ENCODE measurements at places on chromosomes 6 and 20. TPM values are rescaled to one million over a fixed set of nuclear protein-coding genes. Genes with fewer than 3 reads are reported as not detected.

Gene NSFL1C
- 23.1 TPM for total RNA-seq

Gene HLA-DQA1
- 10.4 TPM for total RNA-seq

DNA sequence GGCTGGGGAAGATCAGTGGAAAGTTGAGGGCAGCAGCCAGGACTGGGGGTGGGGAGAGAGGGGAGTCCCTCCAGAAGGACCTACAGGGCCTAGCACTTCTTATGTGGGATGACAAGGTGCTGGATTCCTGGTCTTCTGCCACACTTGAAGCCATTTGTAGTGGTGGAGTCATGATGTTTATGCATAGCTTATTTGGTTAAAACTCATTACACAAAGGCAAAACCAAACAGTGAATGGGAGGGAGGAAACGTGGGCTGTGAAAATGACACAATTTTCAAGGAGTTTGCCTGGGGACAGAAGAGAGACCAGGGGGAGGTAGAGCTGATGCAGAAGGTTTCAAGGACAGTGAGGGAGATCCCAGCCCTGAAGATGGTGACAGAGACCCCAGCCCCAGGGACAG, 50.8 kb downstream of the DACT2 start:
- no peaks in the 10 kb centered on the region for H3K36me3 ChIP-seq
- H3K27ac ChIP-seq = no peak overlapping the region
- no peak overlapping the region for H3K4me3 ChIP-seq

- DNase-seq = no peak
- H3K4me1 ChIP-seq = peaks cover 34% of the 10 kb centered on the region
- H3K4me3 ChIP-seq = no peak overlapping the region
- H3K36me3 ChIP-seq = no peaks in the 10 kb centered on the region
- H3K27ac ChIP-seq = peak overlapping the region; percentile 0
These were observed 53.4 kb downstream of the MRPL14 start for GRCh38 chr6:44073612-44074438.

DNA sequence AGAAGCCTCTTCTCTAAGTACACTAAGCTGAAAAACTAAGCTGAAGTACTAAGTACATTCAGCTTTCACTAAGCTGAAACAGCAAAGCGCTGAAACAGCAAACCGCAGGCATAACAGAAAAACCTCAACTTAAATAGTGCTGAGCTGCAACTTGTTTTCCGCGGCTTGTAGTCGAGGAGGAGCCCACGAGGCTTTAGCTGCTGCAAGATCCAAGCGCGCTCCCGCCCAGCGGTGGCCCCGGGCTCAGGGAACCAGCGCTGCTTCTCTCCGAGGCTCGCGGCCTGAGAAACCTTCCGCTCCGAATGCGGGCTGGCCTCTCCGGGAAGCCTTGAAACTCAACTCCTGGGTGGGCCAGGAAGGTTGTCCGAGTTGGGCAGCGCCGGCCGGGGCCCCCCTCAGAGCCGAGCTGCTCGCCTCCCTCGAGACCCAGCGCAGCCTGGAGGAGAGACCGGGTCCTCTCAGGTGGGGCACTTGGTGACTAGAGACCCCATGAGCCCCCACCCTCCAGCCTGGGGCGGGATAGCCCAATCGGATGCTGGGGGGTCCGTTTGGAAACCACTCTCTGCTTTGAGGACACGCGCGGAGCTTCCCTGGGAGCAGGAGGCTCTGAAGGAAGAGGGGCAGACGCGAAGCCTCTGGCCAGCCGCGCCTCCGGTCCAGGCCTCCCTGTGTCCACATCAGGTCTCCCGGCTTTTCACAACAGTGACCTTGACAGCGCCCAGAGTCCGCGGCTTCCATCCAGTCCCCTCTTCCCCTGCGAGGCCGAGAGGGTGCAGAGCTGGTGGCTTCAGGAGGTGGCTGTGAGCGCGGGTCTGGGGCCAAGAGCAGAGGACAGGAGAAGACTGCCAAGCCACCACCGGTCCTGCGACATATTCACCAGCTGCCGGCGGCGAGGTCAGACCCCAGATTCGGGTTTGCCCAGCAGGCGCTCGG, 38.1 kb upstream of the HLA-E start:
- no peaks in the 10 kb centered on the region for H3K27me3 ChIP-seq
- H3K36me3 ChIP-seq = no peaks in the 10 kb centered on the region
- H3K27ac ChIP-seq = no peak overlapping the region
- H3K4me1 ChIP-seq = peaks cover 16% of the 10 kb centered on the region

DNA sequence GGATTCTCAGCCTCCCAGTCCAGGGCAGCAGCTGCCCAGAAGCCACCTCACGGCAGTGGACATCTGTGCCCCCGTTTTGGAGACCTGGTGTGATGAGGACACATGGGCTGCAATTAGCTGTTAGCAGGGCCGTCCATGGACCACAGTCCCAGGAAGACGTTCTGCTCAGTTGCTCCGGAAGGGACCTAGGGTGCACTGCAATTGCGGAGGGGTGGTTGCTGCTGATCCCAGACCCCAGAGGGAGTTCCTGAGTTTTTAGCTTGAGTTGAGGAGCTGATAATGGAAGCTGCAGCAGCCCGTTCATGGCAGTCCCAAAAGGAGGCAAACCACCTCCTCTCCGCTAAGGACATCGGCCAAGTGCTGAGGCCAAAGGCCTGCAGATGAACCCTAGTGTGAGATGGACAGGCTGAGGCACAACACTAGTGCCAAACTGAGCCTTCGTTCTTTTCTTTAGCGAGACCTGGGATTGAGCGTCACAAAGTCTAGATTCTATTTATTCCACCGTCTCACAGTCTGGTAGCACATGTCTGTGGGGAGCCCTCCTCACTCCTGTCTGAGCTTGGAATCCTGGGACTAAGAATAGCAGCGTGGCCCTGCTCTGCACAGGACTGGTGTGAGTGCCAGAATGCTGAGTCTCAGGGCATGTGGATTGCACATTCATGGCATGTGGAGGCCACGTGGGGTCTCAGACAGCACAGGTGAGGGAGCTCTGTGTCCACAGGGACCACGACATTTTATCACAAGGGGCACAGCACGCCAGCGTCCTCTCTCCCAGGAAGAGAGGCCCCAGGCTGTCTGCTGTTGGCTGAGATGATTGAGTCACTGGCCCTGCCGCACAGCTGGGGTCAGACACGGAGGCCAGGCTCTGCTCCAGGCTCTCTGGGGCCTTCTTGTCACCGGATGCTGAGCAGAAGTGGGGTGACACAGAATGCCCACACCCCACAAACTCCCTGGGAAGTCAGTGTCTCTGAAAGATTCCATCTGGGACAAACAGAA, 113.4 kb downstream of the PSMB1 start:
- no peaks in the 10 kb centered on the region for H3K36me3 ChIP-seq
- no peak overlapping the region for H3K27ac ChIP-seq
- H3K27me3 ChIP-seq = no peaks in the 10 kb centered on the region
- no peak for DNase-seq

DNA sequence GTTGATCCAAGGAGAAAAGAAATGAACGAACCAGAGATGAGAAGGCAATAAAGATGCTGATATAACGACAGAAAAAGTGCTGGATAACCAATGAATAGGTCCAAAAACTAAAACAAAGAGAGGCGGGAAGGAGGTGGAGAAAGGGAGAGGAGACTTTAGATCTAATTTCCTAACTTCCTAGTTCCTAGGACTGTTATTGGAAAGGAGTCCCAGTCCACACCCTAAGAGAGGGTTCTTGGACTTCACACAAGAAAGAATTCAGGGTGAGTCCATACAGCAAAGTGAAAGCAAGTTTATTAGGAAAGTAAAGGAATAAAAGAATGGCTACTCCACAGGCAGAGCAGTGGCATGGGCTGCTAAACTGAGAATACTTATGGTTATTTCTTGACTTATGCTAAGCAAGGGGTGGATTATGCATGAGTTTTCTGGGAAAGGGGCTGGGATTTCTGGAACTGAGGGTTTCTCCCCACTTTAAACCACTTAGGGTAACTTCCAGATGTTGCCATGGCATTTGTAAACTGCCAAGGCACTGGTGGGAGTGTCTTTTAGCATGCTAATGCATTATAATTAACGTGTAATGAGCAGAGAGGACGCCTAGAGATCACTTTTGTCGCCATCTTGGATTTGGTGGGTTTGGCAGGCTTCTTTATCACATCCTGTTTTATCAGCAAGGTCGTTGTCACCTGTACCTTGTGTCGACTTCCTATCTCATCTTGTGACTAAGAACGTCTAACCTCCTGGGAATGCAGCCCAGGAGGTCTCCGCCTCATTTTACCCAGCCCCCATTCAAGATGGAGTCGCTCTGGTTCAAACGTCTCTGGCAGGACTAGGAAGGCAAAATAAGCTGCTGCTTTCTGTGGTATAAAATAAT, 60.9 kb upstream of the RBM24 start:
- no peaks in the 10 kb centered on the region for H3K36me3 ChIP-seq
- DNase-seq = no peak
- H3K4me1 ChIP-seq = peaks cover 8% of the 10 kb centered on the region
- H3K27me3 ChIP-seq = no peaks in the 10 kb centered on the region
- H3K27ac ChIP-seq = no peak overlapping the region

DNA sequence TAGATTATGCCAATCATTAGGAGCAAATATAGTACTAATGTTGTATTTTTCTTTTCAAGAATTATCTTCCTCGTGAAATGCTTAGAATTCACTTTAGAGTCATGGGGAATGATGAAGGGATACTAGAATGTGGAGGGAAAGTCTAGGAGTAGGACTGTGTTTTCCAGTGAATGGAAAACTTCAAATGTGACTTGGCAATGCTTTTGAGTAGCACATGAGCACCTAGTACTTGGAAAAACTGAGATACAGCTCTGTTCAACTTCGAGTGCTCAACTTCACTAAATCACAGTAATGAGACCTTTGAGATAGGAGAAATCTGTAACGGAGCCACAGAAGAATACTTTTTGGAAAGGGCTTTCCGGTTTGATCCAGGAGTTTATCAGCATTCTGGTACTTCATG, 272.9 kb downstream of the ZFAND3 start:
- DNase-seq = no peak
- no peak overlapping the region for H3K4me3 ChIP-seq
- no peaks in the 10 kb centered on the region for H3K36me3 ChIP-seq
- no peaks in the 10 kb centered on the region for H3K4me1 ChIP-seq
- H3K27me3 ChIP-seq = no peaks in the 10 kb centered on the region
- no peak overlapping the region for H3K27ac ChIP-seq

Gene CCN6
- not detected for total RNA-seq

DNA sequence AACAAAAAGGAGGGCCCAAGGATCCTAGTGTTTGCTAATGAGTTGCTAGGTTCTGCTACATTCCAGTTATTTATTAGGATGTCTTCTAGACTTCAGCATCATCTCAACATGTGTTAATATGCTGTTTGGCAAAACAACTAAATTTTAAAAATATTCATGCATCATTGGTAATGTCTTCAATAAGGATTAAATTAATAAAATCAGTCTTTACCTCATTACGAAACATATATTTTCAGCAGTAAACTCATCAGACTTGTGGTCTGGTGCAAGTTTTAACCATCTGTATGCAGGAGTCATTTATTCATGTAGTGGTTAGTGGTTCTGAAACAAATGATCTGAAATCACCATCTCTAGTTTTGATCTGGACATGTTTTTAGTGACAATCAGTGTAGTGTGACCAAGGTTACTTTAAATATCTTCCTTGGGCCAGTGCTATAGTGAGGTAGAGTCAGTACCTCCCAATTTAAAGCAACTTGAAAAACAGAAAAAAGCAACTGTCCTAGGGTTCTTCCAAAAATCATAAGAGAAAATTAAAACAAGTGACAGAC, 85.0 kb upstream of the KCNK16 start:
- H3K36me3 ChIP-seq = no peaks in the 10 kb centered on the region
- no peaks in the 10 kb centered on the region for H3K4me1 ChIP-seq
- no peaks in the 10 kb centered on the region for H3K27me3 ChIP-seq

DNA sequence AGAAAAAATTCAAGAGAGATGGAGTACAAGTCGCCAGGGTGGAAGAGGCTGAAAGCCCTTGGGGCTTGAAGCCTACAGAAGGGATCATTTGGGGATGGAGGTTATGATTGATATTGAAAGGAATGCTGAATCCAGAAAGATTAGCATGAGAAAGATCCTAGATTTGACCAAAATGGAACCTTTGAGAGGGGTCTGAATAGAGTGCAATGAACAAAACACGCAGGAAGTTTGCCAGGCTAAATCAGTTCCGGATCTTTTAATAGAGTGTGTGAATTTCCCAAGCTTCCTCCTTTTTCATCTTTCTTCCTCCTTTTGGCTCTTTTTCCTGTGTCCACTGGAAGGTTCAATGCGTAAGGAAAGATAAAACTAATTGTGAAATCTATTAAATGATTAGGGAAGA, 15.3 kb downstream of the IPCEF1 start:
- no peaks in the 10 kb centered on the region for H3K36me3 ChIP-seq
- H3K27ac ChIP-seq = no peak overlapping the region
- H3K27me3 ChIP-seq = no peaks in the 10 kb centered on the region
- H3K4me3 ChIP-seq = no peak overlapping the region
- DNase-seq = no peak
- peaks cover 10% of the 10 kb centered on the region for H3K4me1 ChIP-seq

Gene FHL5
- 4.9 TPM for total RNA-seq

- no peak for DNase-seq
- H3K4me1 ChIP-seq = no peaks in the 10 kb centered on the region
- no peak overlapping the region for H3K4me3 ChIP-seq
- no peaks in the 10 kb centered on the region for H3K36me3 ChIP-seq
- no peaks in the 10 kb centered on the region for H3K27me3 ChIP-seq
These were observed 48.5 kb upstream of the HACE1 start for GRCh38 chr6:104908031-104908887.

DNA sequence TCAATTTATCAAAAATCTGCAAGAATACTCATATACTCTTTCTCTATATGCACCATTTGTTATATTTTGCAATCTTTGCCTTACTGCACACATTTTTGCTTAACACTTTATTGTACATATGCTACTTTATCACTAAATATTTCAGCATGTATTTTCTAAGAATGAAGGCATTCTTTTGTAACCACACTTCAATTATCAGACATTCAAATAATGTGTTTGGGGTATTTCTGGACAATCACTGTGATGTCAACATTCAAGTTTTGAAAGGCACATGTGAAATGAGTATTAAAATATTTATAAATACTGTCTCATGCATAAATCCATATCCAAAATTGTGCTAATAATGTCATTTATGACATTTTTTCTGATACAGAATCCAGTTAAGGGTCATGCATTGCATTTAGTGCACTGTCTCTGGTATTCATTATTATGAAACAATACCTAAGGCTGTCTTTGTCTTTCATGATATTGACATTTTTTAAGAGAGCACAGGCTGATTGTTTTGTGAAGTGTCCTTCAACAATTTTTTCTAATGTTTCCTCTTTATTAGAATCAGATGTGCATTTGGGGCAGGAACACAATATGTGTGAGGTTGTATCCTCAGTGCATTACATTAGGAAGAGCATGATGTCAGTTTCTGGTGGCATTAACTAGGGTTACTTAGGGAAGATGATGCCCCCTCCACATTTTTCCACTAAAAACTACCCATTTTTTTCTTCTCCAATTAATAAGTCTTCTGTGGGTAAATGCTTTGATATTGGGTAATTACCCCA, 105.7 kb downstream of the MTFR2 start:
- DNase-seq = no peak
- H3K27ac ChIP-seq = no peak overlapping the region
- H3K4me1 ChIP-seq = no peaks in the 10 kb centered on the region
- no peak overlapping the region for H3K4me3 ChIP-seq
- H3K36me3 ChIP-seq = no peaks in the 10 kb centered on the region
- no peaks in the 10 kb centered on the region for H3K27me3 ChIP-seq

Measured in body of pancreas (tissue), 4 donors.